ENCODE measurements at places on chromosomes 5 and 9.

DNA sequence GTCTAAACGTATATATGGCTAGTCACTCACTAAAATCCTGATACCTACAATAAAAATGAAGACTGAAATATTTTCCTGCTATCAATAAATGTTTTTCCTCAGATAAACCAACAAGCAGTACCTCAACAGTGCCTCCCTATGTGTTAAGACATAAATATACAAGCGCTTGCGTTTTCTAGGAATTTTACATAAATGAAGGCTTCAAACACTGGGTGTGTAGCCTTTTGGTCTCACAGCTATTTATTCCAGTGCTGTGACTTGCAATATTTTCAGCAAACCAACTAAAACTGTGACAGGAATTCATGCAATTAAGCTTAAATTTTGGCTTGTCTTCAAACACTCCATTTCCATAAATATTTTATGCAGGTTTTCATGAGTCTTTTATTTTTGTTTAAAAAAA is 437.0 kb downstream of the BNC2 start:
- no peak for DNase-seq

GRCh38 chr9:86275962-86276361 is 6.4 kb downstream of the ISCA1 start:
- DNase-seq = no peak

DNA sequence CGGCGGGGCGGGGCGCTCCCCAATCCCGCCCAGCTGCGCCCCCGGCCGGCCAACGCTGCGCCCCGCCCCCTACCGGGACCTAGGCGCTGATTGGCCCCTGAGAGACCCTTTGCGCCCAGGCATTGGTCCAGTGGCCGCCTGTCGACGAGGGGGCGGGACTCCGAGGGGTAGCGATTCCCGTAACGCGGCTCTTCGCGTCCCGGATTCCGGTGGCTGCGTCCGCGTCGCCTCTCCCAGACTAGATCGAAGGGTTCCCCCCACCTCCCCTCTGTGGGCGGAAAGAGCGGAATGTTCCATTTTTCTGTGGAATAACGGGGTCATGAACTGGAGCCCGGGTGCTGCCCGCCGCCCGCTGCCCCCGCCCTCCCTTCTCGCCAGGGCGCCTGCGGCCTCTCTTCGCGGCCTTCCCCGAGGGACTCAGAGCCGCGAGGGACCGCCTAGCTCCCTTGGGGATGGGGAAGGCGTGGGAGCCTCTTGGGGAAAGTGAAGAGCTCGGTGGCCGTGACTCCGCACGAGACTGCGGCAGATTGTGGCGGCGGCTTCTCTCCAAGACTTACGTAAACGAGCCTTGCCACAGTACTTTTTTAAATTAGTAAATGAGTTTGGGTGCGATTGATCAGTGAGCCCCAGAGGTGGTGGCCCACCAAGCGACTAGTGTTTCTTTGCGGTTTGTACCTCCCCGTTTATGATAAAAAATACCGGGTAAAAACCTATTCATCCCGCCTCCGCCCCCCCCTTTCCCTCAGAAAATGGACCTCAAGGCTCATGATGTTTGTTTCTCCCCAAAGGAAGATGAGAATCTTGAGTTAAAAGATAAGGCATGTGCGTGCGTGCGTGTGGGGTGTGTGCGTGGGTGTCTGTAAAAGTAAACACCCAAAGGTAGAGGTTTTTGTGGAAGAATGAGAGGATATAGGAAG is 493 bp upstream of the IL6ST start:
- peak; percentile 94 for DNase-seq

GRCh38 chr9:114115654-114116125 is 16.6 kb upstream of the KIF12 start:
- no peak for DNase-seq

- peak; percentile 14 for DNase-seq
Measured at GRCh38 chr9:131361202-131361833, 32.6 kb upstream of the PRRC2B start.

- no peak for DNase-seq
Measured at GRCh38 chr5:79785983-79786382, 96.3 kb downstream of the CMYA5 start.

DNA sequence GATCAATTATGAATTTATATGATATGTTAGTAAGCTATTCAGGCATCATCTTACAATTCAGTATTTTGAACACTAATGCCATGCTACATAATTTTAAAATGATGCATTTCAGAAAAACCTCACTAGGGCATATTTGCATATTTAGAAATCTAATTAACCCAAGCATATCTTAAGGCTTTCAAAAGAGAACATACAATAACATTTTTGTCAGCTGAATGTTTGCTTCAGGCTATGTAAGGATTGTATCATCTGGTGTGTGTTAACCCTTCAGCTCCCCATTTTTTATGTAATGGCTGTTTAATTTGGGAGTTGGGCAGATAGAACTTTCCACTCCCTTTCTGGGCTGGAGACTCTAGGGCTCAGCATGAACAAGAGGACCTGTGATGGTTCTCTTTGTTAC is 299.1 kb upstream of the EFNA5 start:
- DNase-seq = no peak

- no peak for DNase-seq
Measured at GRCh38 chr5:16179511-16179935, at the start of gene MARCHF11. MARCHF11 (minus strand) TSS chr5:16179791; CDS start chr5:16179575, 216 bp downstream.

GRCh38 chr5:127941646-127942045 is 141.9 kb upstream of the SLC12A2 start:
- DNase-seq = no peak

DNA sequence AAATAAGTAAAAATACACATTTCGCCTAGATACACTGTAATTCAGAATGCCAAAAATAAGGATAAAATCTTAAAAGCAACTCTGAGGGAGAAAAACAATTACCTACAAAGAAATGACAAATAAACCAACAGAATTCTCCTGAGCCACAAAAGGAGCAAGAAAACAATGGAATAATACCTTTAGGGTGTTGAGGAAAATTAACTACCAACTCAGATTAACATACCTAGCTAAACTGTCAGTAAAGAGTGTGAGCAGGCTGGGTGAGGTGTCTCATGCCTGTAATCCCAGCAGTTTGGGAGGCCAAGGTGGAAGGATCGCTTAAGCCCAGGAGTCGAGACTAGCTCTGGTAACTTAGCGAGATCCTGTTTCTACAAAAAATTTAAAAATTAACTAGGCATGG is 81.5 kb downstream of the C9orf50 start:
- no peak for DNase-seq

DNA sequence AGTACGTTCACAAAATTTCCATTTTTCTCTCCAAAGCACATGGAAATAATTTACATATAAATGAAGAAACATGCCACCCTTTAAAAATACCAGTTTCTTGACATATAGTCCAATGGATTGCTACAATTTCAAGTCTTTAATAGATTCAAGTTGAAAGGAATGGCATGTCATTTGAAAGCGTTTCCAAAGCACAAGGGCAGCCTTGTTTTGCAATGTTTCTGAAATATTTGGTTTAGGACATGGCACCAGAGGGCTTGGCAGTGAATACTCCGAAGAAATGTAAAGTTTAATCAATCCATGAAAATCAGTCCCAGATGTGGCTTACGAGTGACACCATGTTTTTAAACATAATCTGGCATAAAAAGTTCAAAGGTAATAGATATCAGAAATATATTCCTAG is 333.7 kb downstream of the PDE4D start:
- DNase-seq = no peak

- no peak for DNase-seq
Measured at GRCh38 chr9:18890372-18890771, 142.6 kb downstream of the SAXO1 start.

All from activated CD8-positive, alpha-beta memory T cell treated with anti-CD3 and anti-CD28 coated beads for 1 hour (primary cell).